ENCODE measurements at places on chromosomes 13 and 19.

DNA sequence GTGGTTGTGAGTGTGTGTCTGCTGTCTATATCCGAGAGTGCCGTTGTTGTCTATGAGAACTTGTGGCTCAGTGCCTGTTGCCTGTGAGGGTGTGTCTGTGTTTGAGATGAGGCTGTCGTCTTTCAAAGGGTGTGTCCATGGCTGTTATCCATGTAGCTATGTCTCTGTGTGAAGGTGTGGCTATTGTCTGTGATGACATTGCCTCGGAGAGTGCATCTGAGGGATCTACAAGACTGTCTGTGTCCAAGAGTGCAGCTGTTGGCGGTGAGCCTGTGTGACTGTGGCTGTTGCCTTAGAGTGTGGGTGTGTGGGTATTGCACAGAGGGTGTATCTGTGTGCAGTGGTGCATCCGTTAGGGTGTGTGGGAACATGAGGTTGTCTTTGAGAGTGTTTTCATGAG lies 4.9 kb downstream of the NUMBL start:
- no peak for DNase-seq

DNA sequence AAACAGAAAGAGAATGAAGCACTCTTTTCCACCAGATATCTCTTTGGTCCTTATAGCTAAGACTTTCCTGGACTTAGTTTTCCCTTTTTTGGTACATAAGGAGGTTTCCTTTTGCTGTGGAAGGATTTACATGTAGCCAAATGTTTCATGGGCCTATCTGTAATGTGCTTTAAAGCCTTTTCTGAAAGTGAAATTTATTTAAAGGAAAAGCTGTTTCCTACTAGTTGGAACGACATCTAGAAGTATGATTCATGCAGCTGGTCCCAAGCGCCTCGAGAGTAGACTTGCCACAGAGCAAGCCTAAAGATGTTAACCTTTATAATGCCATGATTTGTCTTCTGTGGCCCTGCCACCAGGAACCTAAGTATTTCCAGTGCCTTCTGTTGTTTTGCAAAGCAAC lies 390.3 kb downstream of the DLEU7 start:
- no peak for DNase-seq

DNA sequence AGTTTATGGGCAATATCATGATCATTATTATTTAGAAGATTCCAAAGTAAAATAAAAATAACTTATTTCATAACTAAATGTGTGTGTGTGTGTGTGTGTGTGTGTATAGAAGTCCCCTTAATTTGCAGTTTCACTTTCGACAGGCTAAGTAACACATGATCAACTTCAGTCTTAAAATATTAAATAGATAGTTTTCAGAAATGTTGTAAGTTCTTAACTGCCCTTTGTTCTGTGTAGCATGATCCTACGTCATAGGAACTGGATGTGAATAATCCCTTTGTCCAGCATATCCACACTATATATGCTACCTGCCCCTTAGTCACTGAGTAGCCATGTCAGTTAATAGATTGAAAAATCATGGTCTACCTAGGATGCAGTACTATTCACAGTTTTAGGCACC lies 1863.5 kb upstream of the PCDH20 start:
- no peak for DNase-seq

GRCh38 chr13:106534639-106535551 lies 567 bp downstream of the EFNB2 start:
- peak; percentile 2 for DNase-seq

- no peak for DNase-seq
Observed at GRCh38 chr13:30892966-30893365, 13.1 kb upstream of the MEDAG start.

- DNase-seq, result no peak
Observed at GRCh38 chr13:29767006-29767405, 83.4 kb downstream of the UBL3 start.

GRCh38 chr13:105509981-105510762 lies 1025.3 kb downstream of the EFNB2 start:
- no peak for DNase-seq

- no peak for DNase-seq
Observed at GRCh38 chr13:95741584-95742563, 64.9 kb downstream of the DNAJC3 start.

GRCh38 chr13:106568299-106569003 lies 514 bp upstream of the ARGLU1 start:
- DNase-seq, result no peak

GRCh38 chr13:28735481-28736029 lies 16.8 kb upstream of the SLC46A3 start:
- no peak for DNase-seq

DNA sequence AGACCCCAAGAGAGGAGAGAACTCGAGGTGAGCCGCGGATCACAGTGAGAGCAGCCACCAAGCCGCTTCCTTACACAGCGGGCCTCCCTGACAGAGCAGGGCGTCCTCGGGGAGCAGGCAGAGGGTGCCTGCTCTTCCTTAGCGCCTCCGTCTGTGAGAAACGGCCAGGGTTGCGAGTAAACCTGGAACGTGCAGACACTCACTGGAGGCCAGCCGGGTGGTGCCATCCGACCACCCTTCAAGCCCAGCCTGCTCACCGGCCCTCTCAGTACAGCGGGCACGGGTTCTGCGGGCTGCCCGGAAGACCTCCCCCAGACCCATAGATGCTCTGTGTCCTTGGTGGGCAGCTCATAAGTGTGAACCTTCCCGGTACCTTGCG lies 9.6 kb downstream of the DOT1L start:
- DNase-seq, result no peak

DNA sequence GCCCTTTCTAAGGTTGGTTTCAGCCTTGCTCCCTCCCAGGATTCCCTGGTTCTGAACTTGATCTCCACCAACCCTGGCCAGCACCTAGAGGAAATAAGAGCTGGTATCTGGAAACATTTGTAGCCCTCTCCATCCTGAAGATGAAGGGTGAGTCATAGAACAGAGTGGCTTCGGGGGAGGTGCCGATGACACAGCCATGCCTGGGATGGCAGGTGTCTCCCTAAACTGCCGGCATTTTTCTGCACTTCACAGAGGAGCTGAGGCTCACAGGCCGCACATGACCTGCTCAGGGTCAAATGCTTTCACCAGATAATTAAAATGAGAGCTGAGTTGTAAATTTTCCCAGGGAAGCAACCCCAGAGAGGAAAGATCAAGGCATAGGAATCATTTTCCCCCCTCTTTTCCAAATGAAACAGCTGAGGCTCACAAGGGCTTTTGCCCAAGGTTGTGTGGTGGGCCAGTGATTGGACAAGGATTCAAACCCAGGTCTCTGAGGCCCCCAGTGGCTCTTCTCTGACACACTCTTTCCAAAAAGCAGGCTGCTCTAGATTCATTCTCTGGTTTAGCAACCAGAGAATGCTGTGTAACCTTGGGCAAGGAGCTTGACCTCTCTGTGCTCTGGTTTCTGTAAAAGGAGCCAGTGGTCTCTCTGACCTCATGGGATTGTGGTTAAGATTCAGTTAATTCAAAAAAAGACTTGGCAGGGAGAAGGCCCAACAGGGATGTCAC lies 1.2 kb upstream of the SLC25A42 start:
- DNase-seq, result peak; percentile 12

GRCh38 chr13:41216160-41216559 lies 21.8 kb upstream of the KBTBD7 start:
- no peak for DNase-seq

DNA sequence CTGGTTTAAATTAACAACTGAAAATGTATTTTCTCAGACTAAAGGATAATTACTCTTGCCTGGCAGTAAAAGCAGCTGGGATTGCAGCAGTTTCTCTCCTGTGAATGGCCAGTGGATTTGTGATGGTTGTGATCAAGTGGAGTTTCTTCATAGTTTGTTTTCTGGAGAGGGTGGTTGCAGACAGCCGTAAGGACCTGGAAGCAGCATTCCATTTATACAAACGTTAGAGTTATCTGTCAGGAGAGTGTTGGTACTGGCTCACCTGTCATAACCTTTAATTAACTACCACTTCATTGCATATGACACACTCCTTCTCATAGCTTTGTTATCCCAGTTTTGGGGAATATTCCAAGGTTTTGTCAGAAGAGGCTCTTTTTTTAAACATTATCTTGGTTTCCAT lies 258.4 kb upstream of the SLC10A2 start:
- no peak for DNase-seq

DNA sequence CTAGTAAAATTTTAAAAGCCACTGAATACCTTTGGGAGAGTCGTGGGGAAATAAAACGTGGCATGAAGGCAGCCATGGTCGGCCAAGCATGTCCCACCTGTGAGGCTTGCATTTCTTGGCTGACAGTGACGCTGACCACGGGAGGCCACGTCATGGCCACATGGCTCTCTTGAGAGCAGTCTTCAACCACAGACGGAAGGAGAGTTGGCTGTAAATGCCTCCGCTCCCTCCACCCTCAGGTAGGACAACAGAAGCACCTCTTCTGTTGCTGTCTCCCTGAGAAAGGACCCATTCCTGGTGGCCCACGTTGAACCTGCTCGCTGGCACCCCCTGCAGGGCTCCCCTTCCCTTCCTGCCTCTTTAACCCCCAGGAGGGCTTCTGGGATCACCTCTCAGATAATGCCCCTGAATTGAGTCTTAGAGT lies 10.6 kb upstream of the LRRC25 start:
- no peak for DNase-seq

DNA sequence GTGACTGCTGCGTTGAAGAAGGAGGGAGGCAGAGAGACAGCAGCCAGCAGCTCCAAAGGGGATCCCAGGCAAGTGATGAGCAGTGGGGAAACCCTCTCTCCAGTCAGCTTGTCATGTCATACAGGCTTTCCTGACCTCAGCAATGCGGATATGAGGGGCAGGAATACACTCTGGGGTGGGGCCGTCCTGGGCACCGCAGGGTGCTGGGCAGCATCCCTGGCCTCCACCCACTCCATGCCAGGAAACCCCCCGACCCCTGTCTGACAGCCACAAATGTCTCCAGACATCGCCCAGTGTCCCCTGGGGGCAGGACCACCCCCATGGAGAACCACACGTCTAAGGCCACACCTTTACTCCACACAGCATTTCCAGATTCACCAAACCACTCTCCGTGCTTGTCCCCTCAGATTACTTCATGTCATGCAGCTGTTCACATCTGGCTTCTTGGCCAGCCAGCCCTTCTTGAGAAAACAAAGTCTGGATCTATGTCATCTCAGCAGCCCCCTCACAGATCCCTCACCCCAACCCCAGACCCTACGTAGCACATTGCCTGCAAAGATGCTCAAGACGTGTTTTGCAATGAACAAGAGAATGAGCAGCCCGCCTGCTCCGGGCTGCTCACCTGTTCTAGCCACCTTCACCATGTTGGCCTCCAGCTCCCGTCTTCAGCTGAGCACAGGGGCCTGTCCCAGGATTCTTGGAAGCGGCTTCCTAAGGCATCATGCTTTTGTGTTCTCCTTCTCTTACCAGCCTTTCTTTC lies 46.5 kb downstream of the RFX2 start:
- DNase-seq, result no peak
